ENCODE measurements at places on chromosomes 6 and 20.

- DNase-seq: no peak
These were observed 96.6 kb downstream of the CDYL start for GRCh38 chr6:4872841-4873240.

GRCh38 chr6:147007441-147007840, 196.8 kb upstream of the STXBP5 start:
- DNase-seq: no peak

DNA sequence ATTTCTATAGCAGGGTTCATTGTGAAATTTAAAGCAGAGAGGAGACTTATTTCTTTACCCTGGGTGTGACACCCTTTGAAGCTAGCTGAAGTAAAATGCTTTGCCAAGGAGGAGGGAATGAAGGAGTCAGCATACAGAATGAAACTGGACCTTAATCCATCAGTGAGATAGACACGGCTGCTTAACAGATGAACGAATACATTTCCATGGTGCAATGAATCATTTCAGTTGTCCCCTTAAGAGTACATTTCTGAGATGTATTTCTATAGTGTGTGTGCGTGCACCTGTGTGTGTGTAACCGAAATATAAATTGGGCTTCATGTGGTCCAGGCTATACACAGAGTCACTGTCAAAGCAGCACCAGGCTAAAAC, 73.8 kb upstream of the CD93 start:
- no peak for DNase-seq

- no peak for DNase-seq
These were observed 58.4 kb downstream of the ADNP start for GRCh38 chr20:50872560-50873425.

DNA sequence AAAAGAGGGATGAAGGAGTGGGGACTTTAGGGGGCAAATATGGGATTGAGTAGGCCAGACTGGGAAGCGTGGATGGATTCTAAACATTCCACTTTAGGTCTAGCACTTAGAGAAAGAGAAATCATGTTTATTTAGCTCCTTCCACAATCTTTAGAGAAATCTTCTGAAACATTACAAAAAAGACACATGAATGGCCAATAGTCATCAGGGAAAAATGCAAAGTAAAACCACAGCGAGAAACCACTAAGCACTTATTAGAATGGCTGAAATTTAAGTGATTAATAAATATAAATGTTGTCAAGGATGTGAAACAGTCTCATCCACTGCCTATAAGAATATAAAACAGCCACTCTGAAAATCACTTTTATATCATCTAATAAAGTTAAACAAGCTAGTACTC, 46.9 kb downstream of the HLA-A start:
- DNase-seq: no peak

DNA sequence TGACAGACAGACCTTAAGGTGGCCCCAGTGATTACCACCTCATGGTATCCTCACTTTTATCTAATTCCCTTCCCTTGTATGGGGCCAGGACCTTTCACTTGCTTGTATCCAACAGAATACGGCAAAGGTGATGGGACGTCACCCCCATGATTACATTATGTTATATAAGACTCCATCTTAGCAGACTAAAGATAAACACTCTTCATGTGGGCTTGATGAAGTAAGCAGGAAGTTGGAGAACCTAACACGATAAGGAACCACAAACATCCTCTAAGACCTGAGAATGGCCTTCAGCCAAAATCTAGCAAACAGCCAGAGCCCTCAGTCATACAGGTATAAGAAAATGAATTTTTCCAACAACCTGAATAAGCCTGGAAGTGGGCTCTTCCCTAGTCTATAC, 8.0 kb downstream of the SLC17A3 start:
- no peak for DNase-seq

DNA sequence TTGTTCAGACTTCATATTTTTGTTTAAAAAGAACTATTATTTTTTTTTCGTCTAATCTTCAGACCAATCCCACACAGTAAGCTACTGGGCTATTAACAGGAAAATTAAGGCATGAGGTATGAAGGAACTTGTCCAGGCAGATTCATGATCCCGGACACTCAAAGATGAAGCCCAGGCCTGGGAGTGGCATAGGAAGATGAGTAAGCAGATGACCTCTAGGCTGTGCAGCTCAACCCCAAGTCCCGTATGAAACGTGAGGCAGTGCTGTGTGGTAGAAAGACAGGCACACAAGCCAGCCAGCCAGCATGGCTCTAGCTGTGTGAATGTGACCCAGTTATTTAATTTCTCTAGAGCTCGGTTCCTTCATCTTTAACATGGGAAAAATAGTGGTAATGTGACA, 231.9 kb downstream of the CLIC5 start:
- no peak for DNase-seq

GRCh38 chr20:22583773-22584521, 425 bp downstream of the FOXA2 start:
- no peak for DNase-seq

GRCh38 chr20:41304002-41304401, 13.5 kb downstream of the ZHX3 start:
- no peak for DNase-seq

DNA sequence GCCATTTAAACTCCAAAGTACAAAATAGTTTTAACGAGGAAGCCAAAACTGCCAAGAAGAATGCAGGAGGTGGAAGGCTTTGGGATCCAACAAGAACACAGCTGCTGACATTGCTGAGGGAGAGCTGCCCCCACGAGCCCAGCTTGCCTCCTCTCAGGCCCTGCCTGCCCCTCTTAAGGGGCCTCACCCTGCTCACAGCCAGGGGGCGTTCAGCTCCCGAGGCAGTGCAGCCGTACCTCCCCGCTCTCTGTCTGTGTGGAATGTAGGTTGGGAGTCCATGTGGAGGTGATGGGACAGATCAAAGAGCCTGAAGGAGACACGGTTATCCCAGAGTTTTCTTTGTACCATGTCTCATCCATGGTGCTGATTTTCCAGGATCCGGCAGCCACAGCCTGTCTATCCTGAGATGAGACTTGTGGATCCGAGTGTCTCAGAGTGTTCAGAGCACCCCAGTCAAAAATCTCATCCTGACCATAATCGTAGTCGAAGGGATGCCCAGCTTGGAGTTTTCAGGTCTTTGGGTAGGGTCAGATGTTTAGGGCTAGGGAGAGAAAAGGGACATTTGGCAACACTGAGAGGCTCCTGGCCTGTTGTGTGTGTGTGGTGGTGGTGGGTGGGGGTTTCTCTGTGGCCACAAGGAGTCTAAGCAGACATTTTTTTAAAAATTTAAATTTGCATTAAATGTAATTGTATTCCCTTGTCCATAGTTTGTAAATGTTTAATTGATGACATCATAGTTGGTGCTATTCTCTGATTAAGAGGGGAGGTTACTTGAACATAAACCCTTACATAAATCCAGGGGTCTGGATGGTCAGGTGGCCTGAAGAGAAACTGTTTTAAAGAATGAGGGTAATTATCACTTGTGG, 111.4 kb upstream of the CLDN20 start:
- DNase-seq: no peak

DNA sequence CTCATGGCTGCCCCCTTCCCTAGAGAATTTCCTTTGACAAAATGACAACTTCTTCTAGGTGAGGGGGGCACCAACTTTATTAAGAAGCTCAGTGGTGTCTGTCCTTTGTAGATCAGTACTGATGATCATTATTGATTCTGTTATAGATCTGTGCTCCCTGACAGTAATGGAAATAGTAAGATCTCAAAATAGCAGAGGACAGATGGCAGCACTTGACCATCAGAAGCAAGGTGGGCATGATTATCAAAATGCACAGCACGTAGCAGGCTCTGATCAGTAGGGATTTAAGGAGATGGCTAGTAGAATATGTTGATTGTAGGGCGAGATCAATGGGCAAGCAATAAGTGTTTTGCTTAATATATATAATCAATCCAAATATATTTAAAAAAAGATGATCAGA, 208.6 kb upstream of the HDDC2 start:
- no peak for DNase-seq

- DNase-seq: no peak
These were observed 38.8 kb downstream of the ELOVL5 start for GRCh38 chr6:53309901-53310300.

DNA sequence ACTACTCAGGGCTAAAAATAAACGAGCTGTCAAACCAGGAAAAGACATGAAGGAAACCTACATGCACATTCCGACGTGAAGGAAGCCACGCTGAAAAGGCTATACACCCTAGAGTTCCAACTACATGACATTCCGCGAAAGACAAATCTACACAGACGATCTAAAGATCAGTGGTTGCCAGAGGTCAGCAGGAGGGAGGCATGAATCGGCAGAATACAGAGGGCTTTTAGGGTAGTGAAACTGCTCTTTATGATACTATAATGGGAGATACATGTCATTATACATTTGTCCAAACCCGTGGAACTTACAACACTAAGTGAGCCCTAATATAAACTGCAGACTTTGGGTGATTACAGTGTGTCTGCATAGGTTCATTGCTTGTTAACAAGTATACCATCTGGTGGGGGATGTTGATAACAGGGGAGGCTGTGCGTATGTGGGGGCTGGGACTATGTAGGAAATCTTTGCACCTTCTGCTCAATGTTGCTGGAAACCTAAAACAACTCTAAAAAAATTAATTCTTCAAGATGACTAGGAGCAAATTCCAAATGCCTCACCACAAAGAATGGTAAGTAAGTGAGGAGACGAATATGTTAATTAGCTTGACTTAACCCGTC, 132.2 kb upstream of the CDH4 start:
- peak; percentile 12 for DNase-seq

GRCh38 chr6:165184192-165184979, 125.0 kb downstream of the C6orf118 start:
- DNase-seq: no peak

DNA sequence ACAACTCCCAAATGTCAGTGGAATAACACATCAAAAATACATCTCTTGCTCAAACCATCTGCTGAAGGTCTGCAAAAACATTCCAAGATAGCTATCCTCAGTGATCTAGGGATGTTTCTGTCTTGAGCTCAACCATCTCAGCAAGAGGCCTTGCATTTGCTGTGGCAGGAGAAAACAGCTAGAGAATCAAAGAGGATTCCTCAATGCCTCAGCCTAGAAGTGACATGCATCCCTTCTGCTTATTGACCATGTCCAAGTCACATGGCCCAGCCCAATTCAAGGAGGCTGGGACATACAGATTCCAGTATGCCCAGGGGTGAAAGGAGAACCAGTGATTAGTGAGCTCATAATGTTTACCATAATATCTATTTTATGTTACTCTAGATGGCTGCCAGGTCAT, 269.5 kb downstream of the PLCB1 start:
- no peak for DNase-seq

DNA sequence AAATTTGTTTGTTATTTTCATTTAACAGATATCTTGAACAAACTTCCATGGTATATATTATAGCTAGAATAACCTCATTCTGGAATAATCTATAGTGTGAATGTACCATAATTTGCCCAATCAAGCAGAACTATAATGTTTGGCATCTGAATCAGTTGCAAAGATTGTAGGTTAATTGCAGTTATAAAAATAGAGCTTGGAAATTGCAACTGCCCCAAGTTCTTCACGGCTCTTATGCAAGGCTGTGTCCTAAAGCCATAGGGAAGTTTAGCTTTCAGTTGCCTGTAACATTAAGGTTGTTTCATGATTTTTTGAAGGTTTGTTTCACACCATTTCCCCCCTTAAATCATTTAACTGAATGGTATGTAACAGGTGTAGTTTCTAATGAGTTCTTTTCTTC, 19.4 kb downstream of the NQO2 start:
- DNase-seq: no peak

DNA sequence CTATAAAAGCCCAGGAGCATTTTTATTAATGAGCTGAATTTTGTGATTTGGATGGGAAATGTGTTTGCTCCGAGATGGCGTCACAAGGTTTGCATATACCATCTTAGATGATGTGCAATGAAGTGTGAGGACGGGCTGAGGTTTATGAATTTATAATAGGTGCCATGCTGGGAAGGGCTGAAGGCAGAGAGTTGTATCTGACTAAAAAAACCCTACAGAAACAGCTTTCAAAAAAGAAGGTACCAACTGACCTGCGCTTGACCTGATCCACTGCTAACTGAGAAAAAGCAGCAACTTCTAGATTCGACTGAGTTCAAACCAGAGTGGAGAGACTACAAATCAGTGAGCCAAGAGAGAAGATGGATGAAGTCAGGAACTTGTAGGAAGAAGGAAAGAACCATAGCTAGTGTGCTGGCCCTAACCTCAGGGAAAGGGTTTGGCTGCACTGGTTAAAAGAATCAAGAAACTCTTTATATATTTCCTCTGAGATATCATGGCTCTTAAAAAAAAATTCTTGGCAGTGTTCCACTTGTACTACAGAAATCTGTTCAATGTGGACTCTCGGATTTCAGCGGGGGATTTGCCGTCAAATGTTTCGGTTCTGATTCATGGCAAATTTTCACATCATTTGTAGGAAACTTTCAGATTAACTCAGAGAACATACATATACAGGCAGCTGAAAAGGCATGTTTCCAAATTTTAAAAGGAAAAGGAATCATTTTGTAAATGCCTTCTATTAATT, 56.5 kb upstream of the HDGFL1 start:
- no peak for DNase-seq

- DNase-seq: no peak
These were observed 320.5 kb upstream of the RSPO3 start for GRCh38 chr6:126797981-126798380.

GRCh38 chr6:372336-372911, 19.1 kb upstream of the IRF4 start:
- peak; percentile 42 for DNase-seq

Measured in CD14-positive monocyte (primary cell).